ENCODE measurements at places on chromosomes 3 and 15.

- DNase-seq = peak; percentile 75
These were observed 23.3 kb downstream of the SLC6A6 start for GRCh38 chr3:14425581-14426304.

DNA sequence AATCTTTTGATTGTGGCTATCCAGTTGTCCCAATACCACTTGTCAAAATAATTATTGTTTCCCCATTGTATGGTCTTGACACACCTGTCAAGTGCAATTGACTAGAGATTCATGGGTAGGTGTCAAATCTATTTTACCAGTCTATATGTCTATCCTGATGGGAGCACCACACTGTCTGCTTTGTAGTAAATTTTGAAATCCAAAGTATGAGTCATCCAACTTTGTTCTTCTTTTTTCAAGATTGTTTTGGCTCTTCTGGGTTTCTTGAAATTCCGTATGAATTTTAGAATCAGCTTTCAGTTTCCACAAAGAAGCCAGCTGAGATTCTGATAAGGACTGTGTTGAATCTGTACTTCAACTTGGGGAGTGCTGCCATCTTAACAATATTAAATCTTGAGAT lies 71.9 kb downstream of the CSNK1G1 start:
- peak; percentile 71 for DNase-seq

GRCh38 chr3:97871801-97872524 lies 50.2 kb downstream of the CRYBG3 start:
- no peak for DNase-seq

- DNase-seq = no peak
These were observed 184.4 kb downstream of the VGLL4 start for GRCh38 chr3:11459186-11459824.

DNA sequence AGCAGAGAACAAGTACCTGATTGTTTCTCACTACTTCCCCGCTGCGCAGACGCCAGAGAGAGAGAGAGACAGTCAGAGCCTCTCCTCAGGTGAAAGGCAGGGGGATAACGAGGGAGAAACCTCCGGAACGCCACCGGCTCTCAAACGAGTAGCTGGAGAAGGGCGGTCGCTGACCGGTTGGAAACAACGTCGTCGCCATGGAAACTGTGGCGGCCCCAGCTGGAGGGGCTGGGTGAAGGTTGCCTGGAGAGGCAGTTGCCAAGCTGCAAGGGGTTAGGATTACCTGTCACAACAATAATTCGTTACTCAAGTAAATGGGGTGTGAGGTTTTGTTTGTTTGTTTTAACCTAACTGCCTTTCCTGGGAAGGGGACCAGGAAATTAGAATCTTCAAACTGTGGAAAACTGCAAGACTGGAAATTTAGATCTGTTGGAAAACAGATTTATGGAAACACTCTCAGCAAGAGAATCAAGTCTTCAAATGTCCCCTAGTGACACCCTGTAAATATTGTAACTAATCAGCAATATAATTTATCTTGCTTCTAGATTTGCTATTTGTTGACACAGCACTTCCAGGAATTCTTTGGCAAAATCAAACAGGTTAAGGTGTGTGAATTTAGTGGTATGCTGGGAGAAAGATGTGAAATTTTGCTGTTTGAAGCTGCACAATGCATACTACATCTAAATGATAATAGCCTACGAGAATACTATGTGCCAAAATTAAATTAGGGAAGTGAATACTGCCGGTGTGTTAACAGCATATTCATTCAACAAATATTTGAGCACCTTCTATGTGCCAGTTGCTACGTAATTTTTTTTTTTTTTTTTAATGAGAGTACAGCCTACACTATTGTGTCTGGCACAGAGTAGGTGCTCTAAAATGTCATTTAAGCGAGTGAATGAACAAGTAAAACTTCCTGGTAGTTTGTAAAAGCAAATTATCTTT lies at the start of gene DNAH12:
DNAH12 (minus strand) TSS at position 164 of the 945 bp plus-strand sequence. CDS start 1,474 bp downstream, outside the sequence.
- DNase-seq = no peak

GRCh38 chr15:60124460-60125070 lies 120.5 kb downstream of the FOXB1 start:
- no peak for DNase-seq

- no peak for DNase-seq
These were observed at the start of gene COLQ for GRCh38 chr3:15521573-15521965. Gene COLQ, minus strand, starts transcription at chr3:15521706. Its CDS starts 81 bp downstream, at chr3:15521625.

DNA sequence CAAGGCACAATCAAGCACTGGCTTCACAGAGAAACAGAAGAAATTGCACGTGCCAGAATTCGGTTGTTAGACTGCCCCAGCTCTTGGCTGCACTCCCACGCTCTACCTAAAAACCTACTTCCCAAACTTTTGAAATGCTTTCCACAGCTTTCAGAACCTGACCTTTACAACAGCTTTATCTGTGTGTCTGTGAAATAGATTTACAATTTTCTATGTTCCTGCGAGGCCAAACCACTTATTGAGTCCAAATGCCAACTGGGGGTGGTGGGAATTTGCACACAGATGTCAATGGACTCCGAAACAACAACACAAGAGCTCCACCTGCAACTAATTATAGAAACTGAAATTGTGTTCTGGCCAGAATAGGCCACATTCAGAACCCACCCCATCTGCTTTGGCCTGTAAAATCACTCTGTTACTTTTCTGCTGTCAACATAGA lies 44.6 kb downstream of the ERC2 start:
- DNase-seq = no peak

Data from inflammatory macrophage (primary cell).